Sciatic nerve (tissue), 2 donors: ENCODE measurements at places on chromosomes 5 and 9. TPM values are rescaled to one million over a fixed set of nuclear protein-coding genes. Genes with fewer than 3 reads are reported as not detected.

- no peak for DNase-seq
These were observed 7.3 kb upstream of the NEUROG1 start for GRCh38 chr5:135543001-135543484.

- peak; percentile 94 for DNase-seq
These were observed at the start of gene NUP155 for GRCh38 chr5:37370864-37371726. Gene NUP155, minus strand, starts transcription at chr5:37371106. Its CDS starts 129 bp downstream, at chr5:37370977.

DNA sequence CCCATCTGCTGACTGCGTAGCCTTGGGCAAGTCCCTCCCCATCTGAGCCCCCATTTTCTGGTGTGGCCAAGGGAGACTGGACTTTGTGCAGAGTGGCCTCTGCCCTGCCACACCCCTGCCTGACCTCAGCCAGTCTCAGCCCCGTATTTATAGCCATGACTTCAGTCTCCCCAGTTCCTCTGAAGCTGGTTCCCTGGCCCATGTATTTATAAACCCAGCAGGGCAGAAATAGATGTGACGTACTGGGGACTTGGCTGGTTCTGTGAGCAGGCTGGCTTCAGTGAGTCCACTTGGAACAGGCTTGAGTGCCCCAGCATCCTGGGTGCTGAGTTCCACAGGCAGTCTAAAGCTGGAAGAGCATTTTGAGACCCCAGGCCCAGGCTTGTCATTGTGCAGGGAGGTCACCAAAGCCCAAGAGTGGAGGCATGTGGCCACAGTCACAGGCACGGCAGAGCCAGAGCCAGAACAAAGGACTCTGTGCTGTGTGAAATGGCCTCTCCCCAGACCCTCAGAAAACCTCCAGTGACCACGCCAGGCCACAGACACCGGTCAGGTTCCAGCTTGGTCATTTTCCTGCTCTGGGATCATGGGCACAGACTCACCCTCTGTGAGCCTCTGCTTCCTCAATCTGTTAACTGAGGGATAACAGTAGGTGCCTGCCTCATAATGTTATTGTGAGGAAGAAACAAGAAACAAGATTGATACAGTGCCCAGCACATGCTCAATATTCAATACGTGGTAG is 30.4 kb upstream of the SYNPO start:
- DNase-seq: no peak

- no peak for DNase-seq
These were observed 1.3 kb downstream of the DNAI1 start for GRCh38 chr9:34459941-34460340.

GRCh38 chr5:82886911-82887310 is 190.3 kb downstream of the TMEM167A start:
- DNase-seq: no peak

DNA sequence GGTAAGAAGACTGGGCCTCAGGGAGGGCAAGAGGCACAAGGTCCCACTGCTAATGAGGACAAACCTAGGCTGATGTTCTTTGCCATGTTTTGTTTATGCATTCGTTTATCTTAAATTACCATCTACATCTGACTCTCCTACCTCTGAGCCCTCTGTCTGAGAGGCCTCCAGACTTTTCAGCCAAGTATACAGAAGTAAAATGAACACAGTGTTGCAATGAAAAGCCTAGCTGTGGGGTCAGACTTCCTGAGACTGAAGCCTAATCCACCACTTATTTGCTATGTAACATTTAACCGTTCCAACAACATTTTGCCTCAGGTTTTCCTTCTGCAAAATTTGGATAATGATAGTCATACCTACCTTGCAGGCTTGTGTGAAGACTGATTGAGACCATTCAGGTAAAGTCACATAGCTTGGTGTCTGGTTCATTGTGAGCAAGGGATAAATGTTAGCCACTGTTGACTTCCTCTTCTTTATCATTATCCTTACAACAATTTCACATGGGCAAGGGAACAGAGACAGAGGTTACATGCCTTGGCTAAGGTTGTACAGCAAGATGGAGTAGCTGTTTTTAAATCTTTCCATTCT is 374.9 kb upstream of the CLINT1 start:
- no peak for DNase-seq

The ADAMTS12 gene
- 6.9 TPM for total RNA-seq

The CRHBP gene
- 1.4 TPM for total RNA-seq
